Mammary epithelial cell (primary cell): ENCODE measurements at places on chromosomes 7 and 10.
A peak's percentile ranks its signal among the peaks of the same experiment; 100 is the strongest.

GRCh38 chr10:44389150-44389549 is 4.3 kb upstream of the CXCL12 start:
- no peak for DNase-seq

- DNase-seq = no peak
Measured at GRCh38 chr10:37684765-37685164, 172.6 kb downstream of the ZNF248 start.

DNA sequence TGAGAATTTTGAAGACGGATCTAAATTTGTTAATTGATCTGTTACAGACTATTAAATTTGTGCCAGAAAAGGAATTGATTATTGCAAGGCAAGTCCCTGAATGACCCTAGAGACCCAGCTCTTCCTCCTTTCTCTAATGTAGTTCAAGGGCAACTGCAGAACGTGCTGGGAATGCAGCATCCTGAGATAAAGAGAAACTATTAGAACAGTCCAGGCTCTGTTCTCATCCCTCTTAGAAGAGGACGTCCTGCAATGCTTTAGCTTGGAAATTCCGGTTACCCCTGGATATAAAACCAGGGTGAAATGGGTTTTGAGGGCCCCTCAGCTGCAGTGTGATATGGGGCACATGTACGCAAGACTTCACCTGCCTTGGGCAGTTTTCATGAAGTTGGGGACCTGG is 67.3 kb downstream of the PTN start:
- DNase-seq = no peak

- DNase-seq = peak; percentile 40
Measured at GRCh38 chr10:123636598-123637325, 29.4 kb upstream of the GPR26 start.

DNA sequence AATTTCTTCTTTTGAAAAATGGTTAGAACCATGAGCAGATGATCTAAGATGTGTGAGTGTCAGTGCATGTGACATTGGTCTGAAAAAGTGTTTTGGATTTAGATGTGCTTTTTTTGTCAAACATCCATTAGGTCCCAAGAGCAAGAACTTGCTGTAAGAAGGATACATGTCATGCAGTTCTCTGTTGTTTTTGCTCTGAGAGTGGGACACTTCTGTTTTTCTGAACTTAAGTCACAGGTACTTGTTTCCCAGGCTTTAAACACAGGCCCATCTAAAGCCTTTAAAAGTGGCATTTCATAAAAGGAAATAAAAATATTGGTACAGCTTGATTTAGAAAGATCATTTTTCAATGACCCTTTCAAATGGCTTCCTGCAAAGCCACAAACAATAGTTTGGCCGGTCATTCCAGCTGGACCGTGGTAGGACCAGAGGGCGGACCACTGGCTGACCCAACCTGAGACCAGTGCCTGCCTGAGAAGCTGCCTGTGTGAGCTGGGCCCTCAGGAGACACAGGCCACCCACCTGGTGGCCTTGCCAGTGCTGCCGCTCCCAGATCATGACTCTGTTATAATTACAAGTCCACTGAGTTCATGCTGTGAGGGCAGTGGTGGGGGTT is 92.7 kb downstream of the EEPD1 start:
- DNase-seq = no peak

- DNase-seq = no peak
Measured at GRCh38 chr10:78511324-78512204, 477.9 kb downstream of the RPS24 start.

DNA sequence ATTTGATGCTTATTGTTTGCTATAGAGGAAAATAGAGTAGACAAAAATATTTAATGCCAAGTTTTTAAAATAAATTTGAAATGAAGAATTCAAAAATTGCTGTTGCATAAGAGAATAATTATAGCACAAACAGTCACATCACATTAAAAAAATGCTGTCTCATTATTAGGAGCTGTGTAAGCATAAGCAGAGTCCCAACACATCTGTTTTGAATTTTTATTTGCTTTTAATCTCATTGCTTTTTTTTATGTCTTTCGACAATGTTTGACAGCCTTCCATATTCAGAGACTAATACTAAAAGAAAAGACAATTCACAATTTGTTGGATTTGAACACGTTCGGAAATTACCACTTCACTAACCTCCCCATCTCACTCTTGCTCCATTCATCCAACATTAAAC is 143.5 kb downstream of the TFPI2 start:
- DNase-seq = no peak

DNA sequence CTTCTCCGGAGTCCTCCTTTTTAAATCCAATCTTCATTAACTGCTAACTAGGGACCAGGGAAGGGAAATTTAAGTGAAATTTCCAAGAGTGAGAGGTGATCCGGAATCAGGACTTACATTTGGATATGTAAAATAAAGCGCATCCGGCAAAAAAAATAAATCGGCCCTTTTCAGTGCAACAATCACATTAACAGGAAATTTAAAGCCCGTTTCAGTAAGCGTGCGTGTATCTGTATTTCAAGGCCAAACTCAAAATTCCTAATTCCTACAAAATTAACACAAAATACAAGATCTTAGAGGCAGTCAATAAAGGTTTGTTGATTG is 771 bp downstream of the DNAJC9 start:
- peak; percentile 9 for DNase-seq

DNA sequence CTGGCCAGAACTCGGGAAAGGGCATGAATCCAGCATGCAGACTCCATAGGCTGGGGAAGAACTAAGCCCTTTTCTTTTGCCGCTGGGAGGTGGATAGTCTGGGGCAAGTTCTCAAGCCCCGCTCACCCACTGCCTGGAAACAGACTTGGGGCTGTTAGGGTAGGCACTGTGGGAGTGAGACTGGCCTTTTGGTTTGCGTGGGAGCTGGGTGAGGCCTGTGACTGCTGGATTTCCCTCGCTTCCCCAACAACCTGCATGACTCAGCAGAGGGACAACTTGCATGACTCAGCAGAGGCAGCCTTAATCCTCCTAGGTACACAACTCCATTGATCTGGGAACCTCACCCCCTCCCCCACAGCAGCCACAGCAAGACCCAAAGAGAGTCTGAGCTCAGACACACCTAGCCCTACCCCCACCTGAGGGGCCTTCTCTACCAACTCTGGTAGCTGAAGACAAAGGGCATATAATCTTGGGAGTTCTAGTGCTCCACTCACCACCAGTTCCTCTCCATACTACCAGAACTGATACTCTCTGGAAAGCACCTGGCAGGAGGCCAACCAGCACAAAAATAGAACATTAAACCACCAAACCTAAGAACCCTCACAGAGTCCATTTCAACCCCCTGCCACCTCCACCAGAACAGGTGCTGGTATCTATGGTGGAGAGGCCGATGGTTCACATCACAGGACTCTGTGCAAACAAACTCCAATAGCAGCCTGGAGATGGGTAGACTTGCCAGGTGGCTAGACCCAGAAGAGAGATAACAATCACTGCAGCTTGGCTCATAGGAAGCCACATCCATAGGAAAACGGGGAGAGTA is 81.4 kb upstream of the LAMB4 start:
- peak; percentile 94 for DNase-seq

- no peak for DNase-seq
Measured at GRCh38 chr10:80646366-80646765, 108.7 kb downstream of the SH2D4B start.

DNA sequence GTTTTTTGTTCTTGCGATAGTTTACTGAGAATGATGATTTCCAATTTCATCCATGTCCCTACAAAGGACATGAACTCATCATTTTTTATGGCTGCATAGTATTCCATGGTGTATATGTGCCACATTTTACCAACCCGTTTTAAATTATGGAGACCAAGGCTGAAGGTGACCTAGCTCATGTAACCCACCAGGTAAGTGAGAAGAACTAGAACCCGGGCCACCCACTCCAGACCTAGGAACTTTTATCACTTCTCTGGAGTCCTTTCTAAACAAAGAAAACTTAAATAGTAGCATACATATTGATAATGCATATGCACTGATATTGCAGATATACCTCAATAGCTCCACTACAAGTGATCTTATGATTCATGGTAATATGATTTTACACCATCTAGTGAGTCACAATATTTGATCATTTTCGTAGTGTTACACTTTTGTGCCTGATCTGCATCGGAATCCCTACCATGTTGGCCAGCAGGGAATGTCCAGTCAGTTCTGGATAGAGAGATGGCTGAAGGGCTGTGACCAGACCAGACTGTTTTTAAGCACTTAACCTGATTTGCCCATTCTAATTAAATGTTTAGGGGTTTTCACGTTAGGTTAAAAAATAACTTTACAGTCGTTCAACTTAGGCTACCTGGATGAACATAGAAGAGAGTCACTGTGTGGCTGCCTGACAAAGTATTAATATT is 15.2 kb downstream of the CUZD1 start:
- no peak for DNase-seq

DNA sequence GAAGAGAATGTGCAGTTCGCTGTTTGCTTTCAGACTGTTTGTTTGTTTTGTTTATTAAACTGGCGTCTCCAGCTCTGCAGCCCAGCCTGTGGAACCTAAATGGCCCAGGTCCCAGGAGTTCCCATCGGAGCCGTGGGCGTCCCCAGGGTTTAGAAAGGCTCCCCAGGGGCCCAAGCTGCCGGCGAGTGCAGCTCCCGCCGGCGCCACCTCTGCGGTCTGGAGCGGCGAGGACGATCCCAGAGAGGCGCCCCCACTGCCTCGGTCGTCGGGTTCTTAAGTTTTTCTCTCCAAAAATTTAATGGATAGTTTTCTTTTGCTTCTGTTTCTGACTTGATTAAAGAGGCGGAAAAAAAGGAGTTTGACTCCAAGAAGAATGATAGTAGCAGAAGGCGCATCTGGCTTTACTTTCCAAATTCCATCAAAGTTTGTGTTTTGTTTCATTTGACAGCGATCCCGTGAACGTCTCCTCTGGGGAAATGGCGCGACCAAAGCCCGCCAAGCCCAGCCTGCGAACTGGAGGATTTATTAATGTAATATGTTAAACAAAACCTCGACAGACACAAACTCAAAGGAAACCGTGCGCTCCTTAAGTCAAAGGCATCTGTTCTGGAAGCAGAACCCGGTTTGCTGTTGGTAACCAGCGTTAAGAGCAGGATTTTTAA is 718 bp upstream of the FZD1 start:
- DNase-seq = no peak

GRCh38 chr10:29407280-29407858 is 118.5 kb downstream of the LYZL1 start:
- DNase-seq = no peak

DNA sequence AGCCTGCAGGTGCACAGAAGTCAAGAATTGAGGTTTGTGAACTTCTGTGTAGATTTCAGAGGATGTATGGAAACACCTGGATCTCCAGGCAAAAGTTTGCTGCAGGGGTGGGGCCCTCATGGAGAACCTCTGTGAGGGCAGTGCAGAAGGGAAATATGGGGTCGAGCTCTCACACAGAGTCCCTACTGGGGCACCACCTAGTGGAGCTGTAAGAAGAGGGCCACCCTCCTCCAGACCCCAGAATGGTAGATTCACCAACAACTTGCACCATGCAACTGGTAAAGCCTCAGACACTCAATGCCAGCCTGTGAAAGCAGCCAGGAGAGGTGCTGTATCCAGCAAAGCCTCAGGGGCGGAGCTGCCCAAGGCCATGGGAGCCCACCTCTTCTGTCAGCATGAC is 205.8 kb downstream of the CCSER2 start:
- no peak for DNase-seq

DNA sequence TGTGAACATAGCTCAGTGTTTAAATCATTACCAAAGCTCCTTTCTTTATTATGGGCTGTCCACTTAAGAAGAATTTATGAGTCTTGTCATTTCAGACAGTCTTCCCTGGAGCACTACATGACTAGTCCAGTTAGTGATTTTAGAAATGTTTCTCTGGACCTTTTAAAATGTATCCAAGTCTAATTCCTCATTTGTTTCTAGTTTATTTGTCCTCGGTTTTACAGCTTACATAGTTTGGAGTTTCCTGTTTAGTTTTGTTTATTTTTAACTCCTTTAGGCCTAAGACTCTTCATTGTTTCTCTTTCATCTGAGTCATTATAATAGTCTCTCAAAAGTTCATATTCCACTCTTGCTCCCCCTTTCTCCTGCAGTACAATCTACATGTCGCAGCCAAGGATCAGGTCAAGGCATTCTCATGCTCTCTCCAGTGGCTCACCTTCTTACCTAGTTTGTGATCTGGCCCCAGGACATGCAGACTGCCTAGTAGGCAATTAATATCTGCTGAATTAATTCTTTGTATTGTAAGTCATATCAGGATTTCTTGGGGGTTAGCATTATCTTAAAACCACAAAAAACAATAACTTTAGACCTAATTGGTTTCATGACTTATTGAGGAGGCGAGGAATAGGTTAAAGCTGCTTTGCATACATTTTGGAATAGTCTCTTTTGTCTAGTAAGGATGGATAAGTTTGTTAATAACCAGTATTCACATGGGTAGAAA is 93.8 kb downstream of the MAPK8 start:
- peak; percentile 58 for DNase-seq

GRCh38 chr10:101458869-101459268 is 104.9 kb downstream of the BTRC start:
- DNase-seq = no peak

GRCh38 chr10:94549221-94549620 is 3.6 kb downstream of the HELLS start:
- no peak for DNase-seq

DNA sequence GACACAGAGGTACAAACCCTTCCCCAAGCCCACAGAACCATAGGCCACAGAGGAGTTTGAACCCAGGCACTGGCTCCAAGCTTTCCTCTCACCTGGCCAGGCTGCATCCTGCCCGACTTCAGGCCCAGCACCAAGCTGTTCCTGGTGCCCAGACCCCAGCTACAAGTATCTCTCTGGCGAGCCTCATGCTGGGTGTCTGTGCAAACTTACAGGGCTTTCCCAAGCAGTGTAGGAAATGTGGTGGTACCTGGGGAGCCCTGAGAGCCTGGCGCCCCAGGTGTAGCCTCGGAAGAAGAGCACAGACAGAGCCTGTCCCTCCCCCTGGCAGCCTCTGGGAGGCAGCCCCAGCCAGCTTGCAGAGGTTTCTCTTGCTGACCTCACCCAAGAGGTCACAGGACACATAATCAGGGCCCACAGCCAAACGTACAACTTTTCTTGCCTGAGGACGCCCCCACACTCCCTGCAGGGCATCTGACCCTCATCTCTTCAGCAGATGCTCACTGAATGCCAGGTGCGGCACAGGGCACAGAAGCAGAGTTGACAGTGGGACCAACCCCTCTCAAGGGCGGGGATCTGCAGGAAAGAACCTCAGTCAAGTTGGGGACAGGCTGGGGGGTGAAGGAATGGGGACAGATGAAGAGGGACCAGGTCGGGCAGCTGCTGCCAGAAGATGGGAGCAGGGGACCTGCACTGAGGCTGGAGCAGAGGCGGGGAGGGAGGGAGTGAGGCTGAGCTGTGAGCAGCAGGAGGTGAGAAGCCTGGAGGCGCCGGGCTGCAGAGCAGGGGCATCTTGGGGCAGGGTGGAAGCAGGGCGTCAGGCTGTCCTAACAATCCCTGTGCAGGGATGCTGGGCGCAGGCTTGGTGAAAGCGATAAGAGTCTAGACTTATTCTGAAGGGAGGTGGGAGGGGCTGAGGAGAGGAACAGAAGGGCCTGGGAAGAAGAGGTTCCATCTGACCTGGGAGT is 16.3 kb upstream of the MYL7 start:
- no peak for DNase-seq

GRCh38 chr10:28714401-28715053 is 37.2 kb downstream of the BAMBI start:
- DNase-seq = no peak
